ENCODE measurements at places on chromosomes 4 and X.
A peak's percentile ranks its signal among the peaks of the same experiment; 100 is the strongest.

- DNase-seq, result no peak
Observed at GRCh38 chr4:62523256-62523655, 1323.1 kb downstream of the ADGRL3 start.

DNA sequence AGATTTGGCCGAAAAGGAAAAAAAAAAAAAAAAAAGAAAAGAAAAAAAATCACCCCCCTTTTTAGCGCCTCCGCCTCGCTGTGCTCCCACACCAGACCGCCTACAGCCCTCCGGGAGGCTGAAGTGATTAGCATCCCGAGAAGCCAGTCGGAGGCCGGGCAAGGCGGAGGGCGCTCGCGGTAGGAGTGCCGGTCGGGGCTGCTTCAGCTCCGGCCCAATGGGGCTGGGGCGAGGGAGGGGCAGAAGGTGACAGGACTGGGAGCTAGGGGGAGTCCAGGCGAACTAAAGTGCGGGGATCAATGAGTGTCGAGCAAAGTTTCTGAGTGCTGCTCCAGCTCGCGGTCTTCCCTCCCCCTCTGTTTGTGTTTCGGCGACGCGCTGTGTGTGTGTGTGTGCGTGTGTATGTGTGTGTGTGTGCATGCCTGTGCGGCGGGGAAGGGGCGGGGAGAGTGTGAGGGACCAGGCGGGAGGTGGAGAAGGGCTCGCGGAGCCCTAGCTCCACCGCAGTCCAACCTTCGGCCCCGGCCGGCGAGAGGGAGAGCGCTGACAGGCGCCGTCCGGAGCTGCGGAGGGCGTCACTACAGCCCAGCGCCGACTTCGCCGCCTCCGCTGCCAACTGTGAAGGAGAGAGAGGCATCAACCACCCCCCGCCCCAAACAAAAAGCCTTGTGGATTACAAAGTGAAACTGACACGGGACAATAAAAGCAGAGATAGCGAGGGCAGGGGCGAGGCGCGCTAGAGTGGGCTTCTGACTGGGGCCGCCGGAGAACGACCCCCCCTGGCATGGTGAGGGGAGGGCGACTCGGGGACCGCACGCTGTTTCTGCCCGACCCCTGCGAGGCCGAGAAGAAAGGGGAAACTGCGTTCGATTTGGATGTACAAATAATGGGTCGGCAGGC is at the start of gene FAT4:
Gene FAT4 (plus strand): TSS at position 280 of the 900 bp plus-strand sequence. CDS start 1,457 bp downstream, outside the sequence.
- DNase-seq, result peak; percentile 98

- no peak for DNase-seq
Observed at GRCh38 chrX:31653422-31653821, 581.6 kb upstream of the FTHL17 start.

DNA sequence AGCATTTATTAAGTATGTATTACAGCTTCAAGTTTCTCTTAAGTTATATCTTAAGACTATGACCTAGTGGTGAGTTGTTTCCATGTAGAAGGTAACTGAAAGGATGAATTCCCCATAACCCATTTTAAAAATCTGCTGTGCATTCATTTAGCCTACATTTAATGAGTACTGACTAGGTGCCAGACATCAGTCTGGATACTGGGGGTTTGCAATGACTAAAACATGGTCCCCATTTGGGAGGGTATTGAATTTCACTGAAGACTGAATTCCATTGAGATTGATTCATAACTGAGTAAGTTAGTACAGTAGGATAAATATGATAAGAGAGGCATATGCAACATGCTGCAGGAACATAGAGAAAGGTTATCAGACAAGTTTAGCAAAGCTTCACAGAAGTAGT is 241.5 kb downstream of the FRAS1 start:
- DNase-seq, result peak; percentile 89

GRCh38 chr4:159736411-159736810 is 633.5 kb downstream of the RAPGEF2 start:
- no peak for DNase-seq

Data from fibroblast of skin of right biceps (primary cell).